ENCODE measurements at places on chromosomes 4 and X.
A peak's percentile ranks its signal among the peaks of the same experiment; 100 is the strongest.

- no peak for DNase-seq
Observed at GRCh38 chrX:68421636-68422035, 11.7 kb downstream of the OPHN1 start.

DNA sequence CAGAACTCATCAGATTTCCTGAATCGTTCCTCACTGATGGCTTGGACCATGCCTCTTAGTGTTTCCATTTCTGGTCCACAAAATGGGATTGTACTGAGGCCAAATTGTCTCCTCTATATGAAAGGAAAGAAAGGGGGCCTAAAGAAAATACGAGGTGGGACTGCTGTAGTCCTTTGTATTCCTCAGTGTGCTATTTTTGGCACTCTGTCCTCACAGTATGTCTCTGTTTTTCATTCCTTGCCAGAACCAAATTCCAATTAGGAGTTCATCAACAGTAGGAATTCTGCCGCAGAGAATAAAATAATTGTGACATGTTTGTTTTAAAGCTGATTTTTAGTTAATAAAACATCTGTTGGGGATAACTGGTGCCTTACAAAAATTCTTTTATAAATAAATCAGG is 515.7 kb downstream of the SMARCA1 start:
- no peak for DNase-seq

DNA sequence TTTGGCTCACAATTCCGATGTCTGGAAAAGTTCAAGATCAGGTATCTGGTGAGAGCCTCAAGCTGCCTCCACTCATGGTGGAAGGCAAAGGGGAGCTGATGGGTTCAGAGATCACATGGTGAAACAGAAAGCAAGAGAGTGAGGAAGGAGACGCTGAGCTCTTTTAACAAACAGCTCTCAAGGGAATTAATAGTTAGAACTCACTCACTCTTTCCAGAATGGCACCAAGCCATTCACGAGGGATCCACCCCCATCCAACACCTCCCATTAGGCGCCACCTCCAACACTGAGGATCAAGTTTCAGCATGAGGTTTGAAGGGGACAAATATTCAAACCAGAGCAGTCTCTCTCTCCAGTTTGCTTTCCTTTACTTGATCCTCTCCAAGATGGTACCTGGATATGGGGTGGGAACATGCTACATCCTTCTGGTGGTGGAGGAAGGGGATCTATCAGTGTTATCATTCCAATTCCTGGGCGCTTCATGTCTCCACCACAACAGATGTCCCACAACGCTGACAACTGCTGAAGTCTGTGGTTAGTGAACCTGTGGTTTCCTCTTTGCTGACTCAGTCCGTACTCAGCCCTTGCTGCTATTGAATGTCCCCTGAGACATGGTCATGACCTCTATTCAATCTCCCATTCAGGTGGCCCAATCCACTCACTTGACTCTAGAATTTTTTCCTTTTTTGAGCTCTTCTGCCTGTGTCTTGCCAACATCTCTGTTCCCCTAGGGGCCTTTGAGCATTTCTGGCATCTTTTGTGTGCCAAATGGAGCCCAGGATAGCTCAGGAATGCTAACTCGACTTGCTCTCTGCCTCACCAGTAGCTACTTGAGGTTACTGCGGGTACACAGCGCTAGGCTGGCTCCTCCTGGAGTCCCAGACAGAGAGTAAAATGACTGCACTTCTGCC is 395.2 kb downstream of the MID1IP1 start:
- peak; percentile 11 for DNase-seq

GRCh38 chr4:35250761-35251160 is 993.6 kb downstream of the ARAP2 start:
- DNase-seq, result no peak

DNA sequence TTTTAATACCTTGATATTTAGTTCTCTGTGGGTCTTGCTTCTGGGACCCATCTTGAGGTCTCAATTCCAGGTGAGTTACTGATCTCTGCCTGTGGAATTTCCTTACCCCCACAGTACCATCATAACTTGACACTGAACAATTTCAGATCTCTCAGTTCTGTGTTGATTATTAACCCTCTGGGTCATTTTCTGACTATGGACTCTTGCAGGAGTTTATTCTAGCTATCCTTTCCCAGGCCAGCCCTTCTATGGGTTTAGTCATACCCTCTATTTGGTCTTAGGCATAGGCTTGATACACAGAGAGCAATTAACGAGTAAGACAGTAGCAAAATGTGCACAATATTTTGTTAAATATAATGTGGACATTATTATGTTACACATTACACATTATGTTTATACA is 3.7 kb upstream of the SPARCL1 start:
- no peak for DNase-seq

DNA sequence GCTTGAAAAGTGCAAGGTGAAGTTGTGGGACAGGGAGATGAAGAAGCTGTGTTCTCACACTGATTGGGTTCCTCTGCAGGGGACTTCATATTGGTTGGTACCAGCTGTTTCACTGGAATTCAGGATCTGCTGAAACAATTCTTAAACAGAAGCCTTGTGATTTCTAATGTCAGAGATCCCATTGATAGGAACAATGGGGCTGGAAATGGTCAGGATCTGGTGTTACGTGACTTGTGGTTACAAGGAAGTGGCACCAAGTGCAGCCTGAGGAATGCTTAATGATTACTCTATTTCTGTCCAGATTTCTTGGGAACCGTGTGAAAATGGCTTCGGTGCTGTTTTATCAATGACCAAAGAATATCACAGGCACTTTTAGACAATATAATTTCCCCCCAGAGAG is 68.1 kb downstream of the MOSPD2 start:
- DNase-seq, result no peak

DNA sequence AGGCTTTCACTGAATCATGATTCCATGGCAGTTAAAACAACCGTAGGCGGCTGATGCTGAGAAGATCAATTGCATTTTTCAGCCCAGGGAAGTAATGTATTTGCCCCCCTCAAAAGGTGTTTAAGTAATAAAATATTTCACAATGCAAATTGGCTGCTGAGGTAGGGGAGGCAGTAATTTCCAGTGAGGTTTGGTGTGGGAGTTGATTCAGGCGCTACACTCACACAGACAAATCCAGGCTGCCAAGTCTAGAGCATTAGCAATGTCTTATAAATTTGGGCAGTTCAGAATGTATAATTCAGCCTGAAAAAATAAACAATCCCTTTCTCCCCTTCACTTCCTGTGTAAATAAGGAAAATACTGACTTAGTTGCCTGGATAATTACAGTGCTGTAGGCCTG is 461.7 kb downstream of the IDS start:
- DNase-seq, result no peak

GRCh38 chrX:111483881-111484280 is 27.6 kb upstream of the SERTM2 start:
- no peak for DNase-seq

- DNase-seq, result no peak
Observed at GRCh38 chrX:109797311-109797975, 64.4 kb upstream of the ACSL4 start.

DNA sequence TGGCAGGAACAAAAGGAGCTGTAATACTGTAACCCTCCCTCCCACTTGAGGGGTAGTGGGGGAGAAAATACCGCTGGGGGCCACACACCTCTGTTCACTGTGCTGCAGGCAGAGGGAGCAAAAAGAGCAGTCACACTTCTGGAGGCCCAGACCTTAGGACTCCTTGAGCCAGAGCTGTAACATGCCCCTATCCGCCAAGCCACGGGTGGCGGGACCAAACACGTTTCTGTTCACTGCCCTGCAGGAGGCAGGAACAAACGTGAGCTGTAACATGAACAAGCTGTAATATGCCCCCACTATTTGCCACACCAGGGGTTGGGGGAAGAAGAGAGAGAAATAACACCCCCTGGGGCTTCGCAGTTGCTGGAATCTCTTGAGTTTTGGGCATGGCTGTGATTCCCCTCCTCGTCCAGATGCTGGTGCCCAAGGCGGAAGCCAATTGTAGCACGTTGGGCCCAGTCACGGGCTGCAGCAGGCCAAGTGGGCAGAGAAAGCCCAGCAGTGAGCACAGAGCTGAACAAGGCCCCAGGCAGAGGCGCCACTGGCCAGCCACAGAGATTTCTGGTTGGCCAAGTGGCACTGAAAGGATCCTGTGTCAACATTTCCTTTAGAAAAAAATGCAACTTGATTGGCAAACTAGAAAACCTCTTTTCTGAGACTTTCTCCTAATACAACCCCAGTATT is 509.7 kb downstream of the INPP4B start:
- DNase-seq, result no peak

DNA sequence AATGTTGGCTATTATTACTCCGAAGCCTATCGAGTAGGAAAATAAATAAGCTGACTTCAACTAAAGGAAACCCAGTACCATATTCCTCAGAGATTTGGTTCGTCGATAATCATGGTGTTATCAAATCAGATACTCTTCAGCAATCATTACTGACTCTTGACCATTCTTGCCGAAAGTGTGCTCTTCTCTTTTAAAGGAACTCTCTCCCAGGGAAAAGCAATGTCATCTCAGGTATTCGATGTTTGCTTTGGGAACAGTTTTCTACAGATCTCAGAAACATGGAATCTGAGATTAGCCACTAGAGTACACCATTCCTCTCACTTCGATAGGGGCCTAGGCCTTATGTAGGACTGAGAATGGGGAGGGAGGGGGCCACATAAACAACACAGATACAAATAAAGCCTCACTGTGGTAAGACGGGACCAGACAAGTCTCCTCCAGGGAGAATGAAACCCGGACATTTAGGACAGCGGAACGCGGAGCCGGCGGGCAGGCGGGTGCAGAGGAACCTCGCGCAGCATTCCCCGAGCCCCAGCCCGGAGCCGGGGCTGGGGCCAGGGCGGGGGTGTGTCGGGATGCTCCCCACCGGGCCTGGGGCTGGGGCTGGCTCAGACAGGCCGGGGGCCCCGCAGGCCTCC is 581 bp downstream of the DNAJB14 start:
- DNase-seq, result peak; percentile 42

DNA sequence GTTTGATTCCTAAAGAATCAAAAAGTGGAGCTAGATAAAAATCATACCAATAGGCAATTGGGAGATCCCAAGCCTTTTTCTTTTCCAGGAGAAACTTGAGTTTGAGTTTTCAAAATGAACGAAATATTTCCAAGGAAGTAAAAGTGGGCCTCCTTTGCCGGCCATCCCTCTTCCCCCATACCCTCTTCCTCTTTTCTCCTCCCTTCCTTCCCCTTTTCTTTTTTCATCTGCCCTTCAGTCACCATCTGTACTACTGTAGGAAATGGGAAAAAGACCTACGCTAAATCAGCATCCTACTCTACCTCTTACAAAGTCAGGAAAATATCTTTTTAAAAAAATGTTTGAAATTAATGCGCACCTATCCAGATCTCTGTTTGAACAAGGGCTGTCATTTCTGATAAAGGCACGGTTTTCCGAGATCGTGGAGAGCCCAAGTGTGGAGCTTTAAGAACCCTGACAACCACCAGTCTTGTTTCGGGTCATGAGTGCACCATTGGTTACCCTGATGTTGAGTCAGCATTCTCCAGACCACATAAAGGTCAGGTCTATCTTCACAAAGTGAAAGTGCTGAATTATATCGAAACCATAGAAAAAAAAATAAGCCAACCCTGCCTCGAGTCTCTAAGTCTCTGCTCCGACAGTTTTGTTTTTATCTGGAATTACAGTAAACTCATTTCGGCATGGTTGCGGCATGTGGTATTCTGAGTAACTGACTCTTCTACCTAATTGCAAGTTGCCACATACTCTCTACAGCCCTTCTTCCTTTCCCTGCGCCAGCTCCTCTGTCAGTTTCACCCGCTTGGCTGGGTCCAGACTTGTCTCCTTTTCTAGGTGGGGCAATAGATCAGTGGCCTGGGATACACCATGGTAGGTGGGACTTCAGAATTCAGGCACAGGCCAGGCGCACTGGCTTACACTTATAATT is 140.2 kb upstream of the KLF3 start:
- DNase-seq, result no peak

GRCh38 chr4:19417256-19417655 is 834.4 kb upstream of the SLIT2 start:
- DNase-seq, result no peak

DNA sequence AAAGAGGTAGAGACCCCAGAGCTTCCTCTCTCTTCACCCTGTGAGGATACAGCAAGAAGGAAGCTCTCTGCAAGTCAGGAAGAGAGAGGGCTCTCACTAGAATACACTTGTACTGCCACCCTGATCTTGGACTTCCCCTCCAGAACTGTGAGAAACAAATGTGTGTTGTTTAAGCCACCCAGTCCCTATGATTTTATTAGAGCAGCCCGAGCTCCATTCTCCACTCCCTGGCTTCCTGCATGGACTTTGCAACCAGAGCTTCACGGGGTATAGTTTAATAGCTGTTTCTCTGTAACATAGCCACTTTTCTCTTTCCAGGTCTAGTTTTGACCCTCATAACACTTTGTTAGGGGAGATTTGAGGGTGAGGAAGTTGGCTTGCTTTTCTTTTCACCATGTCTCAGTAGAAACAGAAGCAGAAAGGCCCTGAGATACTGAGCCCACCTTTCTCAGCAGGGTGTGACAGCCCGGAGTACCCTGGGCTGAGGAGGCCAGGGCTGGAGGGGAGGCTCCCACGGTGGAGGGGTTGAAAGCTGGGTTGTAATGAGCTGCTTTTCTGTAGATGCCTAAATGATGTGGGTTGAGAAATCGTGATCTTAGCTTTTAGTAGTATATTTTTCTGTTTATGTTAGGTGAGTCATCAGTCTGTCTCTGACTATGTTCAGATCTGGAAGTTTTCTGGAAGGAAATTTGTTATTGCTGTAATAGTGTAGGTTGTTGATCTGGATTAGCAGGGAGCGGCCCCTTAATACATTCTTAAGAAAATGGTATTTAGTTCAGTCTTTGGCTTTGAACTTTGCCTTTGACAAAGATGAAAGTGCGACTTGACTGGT is 118.6 kb downstream of the PTTG2 start:
- no peak for DNase-seq

DNA sequence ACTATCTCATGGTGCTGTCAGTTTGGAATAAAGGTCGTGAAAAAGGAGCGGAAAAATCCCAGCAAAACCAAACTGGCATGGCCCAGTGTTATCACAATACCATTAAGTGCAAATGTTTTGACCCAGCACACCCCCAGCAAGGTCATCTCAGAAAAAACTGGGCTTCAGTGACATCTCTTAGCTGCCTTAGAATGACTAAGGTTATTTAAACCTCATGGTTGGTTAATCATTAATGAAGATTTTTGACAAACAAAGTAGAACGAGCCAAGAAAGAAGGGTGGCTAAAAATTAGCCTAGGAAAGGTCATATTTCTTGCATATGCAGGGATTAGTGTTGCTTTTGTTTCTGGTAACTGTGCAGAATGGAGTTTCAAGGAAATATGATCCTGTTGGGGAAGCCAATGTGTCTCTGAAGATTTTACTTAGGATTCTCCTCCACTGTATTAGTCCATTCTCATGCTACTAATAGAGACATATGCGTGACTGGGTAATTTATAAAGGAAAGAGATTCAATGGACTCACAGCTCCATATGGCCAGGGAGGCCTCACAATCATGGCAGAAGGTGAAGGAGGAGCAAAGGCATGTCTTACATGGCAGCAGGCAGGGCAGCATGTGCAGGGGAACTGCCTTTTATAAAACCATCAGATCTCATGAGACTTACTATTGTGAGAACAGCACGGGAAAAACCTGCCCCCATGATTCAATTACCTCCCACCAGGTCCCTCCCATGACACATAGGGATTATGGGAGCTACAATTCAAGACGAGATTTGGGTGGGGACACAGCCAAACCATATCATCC is 83.5 kb downstream of the CHRNA9 start:
- DNase-seq, result no peak
